ENCODE measurements at places on chromosomes 4 and X. TPM values are rescaled to one million over a fixed set of nuclear protein-coding genes. Genes with fewer than 3 reads are reported as not detected.

- H3K27me3 ChIP-seq = no peaks in the 10 kb centered on the region
- no peak overlapping the region for H3K4me3 ChIP-seq
- no peaks in the 10 kb centered on the region for H3K36me3 ChIP-seq
- DNase-seq = no peak
- no peak overlapping the region for H3K27ac ChIP-seq
These were observed 39.0 kb upstream of the SLITRK4 start for GRCh38 chrX:143674926-143675325.

DNA sequence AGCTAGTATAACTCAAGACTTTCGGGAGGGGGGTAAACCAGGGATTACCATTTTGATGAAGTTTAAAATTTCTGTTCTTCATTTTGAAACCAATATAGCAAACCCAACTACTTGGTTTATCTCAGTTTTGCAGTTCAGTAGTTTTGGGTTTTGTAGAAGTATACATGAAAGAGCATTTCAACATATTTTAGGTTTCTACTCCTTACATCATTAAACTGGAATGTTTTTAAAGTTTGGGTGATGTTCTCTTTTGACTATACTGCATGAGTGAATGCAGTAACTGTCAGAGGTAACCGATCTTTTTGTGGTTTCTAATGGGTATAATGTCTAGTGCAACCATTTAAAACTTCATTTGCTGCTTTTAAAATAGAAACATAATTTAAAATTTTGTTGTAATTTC lies 248.3 kb upstream of the MAD2L1 start:
- H3K27me3 ChIP-seq = no peaks in the 10 kb centered on the region
- no peaks in the 10 kb centered on the region for H3K4me1 ChIP-seq

DNA sequence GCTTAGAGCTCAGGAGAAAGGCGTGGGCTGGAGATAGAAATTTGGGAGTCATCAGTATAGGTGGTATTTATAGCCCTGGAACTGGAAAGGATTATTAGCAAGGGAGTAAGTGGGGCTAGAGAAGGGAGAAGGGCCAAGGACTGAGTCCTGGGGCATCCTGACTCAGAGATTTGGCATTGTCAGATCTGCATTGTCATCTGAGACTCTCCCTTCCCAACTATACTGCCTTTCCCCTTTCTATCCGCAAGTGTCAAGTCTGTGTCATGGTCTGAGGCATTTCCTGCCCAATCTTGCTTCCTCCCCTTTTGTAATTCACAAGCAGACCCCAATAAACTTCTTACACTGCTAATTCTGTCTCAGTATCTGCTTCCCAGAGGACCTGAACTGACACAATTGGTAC lies 24.4 kb upstream of the SLC25A43 start:
- no peaks in the 10 kb centered on the region for H3K36me3 ChIP-seq
- DNase-seq = no peak
- H3K27me3 ChIP-seq = no peaks in the 10 kb centered on the region
- H3K4me1 ChIP-seq = no peaks in the 10 kb centered on the region

GRCh38 chrX:42524379-42524778 lies 253.6 kb downstream of the PPP1R2C start:
- no peaks in the 10 kb centered on the region for H3K27me3 ChIP-seq
- no peak overlapping the region for H3K4me3 ChIP-seq
- no peaks in the 10 kb centered on the region for H3K4me1 ChIP-seq
- no peak overlapping the region for H3K27ac ChIP-seq

DNA sequence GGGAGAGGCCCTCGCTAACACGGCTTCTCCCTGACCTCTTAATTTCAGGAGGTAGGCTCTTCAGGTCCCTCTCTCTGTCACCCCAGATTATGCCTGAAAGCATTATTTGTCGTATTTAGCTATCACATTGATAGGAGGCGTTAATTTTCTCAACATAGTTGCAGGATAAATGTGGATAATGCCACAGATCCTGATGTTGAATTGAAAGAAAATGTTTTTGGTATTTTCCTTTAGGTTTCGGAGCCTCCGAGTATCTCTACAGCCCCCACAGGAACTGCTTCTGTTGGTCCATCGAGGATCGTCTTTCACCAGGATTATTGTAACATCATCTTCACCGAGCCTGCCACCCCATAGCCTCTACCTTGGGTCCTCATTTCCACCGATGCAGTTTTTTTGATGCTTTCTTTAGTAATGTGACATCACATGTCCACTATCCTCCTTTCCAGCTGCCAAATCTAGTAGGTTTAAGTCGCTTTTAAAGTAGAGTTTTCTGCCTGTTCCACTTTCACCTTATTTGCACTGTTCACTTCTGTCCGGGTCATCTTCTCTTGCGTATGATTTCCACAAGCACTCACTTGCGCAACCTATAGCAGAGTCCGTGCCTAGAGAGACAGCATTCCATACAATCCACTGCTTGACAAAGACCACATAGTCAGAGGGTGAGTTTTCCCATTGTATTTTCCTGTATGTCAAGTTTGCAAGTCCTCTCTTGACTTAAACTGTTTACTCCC lies 665 bp downstream of the TIGD2 start:
- peak overlapping the region; percentile 93 for H3K27ac ChIP-seq
- peak; percentile 68 for DNase-seq
- no peaks in the 10 kb centered on the region for H3K27me3 ChIP-seq
- H3K36me3 ChIP-seq = no peaks in the 10 kb centered on the region

Gene DIPK2B
- total RNA-seq = 37.3 TPM

- no peaks in the 10 kb centered on the region for H3K36me3 ChIP-seq
- H3K4me3 ChIP-seq = no peak overlapping the region
- DNase-seq = peak; percentile 73
- H3K27me3 ChIP-seq = no peaks in the 10 kb centered on the region
These were observed 72.1 kb downstream of the PARM1 start for GRCh38 chr4:75004755-75005668.

DNA sequence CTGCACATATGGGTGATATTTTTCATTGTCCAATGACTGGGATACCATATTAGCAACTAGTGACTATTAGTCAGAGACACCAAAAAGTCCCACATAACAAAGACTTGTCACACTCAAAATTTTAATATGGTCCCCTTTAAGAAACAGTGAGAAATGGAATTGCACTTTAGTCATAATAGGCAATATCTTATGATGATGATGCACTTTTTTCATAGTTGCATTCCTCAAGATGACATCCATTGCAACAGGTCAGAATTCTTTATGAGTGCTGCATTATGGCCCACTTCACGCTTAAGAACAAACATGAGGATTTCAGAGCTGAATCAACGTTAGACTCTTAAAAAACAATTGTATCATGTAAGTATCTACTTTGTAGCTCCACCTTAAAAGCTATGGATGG lies 608.4 kb upstream of the HTR2C start:
- H3K27ac ChIP-seq = no peak overlapping the region
- DNase-seq = no peak
- no peaks in the 10 kb centered on the region for H3K4me1 ChIP-seq

DNA sequence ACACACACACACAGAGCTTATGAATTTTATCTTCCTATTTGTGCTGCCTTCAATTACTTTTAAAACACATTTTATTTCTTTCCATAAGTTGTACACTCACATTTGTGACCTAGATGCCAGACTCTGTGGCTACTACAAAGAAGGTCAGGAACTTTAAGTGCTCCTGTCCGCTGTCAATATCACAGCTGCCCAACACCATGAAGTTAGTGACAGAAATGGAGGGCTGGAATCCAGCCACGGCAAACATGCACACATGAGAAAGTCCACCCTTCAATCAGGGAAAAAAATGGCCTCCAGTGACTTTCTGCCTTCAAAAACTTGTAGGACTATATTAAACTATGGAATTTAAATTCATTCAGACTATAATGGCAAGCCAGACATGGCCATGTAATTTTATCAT lies 334.4 kb upstream of the FSTL5 start:
- H3K36me3 ChIP-seq = no peaks in the 10 kb centered on the region
- no peaks in the 10 kb centered on the region for H3K4me1 ChIP-seq
- DNase-seq = peak; percentile 51
- H3K27me3 ChIP-seq = no peaks in the 10 kb centered on the region

DNA sequence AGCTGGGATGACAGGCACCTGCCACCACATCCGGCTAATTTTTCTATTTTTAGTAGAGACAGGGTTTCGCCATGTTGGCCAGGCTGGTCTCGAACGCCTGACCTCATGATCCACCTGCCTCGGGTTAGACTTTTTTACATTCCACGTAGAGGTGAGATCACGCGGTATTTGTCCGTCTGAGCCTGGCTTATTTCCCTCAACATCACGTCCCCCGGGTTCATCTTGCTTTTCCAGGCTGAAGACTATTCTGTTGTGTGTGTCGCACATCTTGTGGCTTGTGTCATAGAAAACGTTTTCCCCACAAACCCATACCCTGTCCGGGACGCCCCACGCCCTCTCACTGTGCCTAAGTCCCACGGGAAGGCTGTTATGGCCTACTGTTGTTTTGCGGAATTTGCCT lies 185.3 kb downstream of the CRLF2 start:
- H3K27me3 ChIP-seq = no peaks in the 10 kb centered on the region
- H3K4me1 ChIP-seq = no peaks in the 10 kb centered on the region
- no peak overlapping the region for H3K27ac ChIP-seq

DNA sequence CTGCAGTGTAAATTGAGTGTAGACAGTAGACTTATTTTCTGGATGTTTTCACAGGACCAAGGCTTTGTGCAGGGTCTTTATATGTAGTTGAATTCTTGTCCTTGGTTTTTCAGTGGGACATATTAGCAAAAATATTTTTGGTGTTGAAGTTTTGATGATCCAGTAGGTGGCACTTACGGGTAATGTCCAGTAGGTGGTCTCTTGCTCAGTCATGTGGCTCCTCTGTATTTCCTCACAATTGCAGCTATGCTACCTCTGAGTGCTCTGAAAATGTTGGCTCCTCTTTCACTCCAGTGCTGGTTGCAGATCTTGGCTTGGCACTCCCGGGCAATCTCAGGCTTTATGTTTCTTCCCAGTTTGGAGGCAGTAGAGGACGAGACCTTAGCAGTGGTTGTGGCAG lies 419.8 kb upstream of the AMOT start:
- no peak for DNase-seq
- H3K27me3 ChIP-seq = no peaks in the 10 kb centered on the region
- H3K4me1 ChIP-seq = no peaks in the 10 kb centered on the region
- no peaks in the 10 kb centered on the region for H3K36me3 ChIP-seq

- peak overlapping the region; percentile 20 for H3K27ac ChIP-seq
- no peaks in the 10 kb centered on the region for H3K36me3 ChIP-seq
- H3K4me3 ChIP-seq = no peak overlapping the region
- peaks cover 11% of the 10 kb centered on the region for H3K4me1 ChIP-seq
- H3K27me3 ChIP-seq = no peaks in the 10 kb centered on the region
These were observed 61.9 kb upstream of the ZCCHC13 start for GRCh38 chrX:74242050-74242449.

- no peak overlapping the region for H3K27ac ChIP-seq
- H3K36me3 ChIP-seq = no peaks in the 10 kb centered on the region
- no peak for DNase-seq
- H3K27me3 ChIP-seq = no peaks in the 10 kb centered on the region
- H3K4me1 ChIP-seq = no peaks in the 10 kb centered on the region
- no peak overlapping the region for H3K4me3 ChIP-seq
These were observed 109.4 kb downstream of the PDHA2 start for GRCh38 chr4:95949136-95949765.

GRCh38 chr4:89110986-89111832 lies at the start of gene TIGD2:
Gene TIGD2, plus strand, starts transcription at chr4:89111533. Its CDS starts 1,442 bp downstream, at chr4:89112975.
- H3K4me1 ChIP-seq = peaks cover 13% of the 10 kb centered on the region
- H3K27ac ChIP-seq = peak within 1 kb of the TSS; percentile 92
- H3K36me3 ChIP-seq = no peaks in the 10 kb centered on the region
- H3K27me3 ChIP-seq = no peaks in the 10 kb centered on the region
- H3K4me3 ChIP-seq = peak within 1 kb of the TSS; percentile 87
- DNase-seq = peak; percentile 97

GRCh38 chr4:122548886-122549630 lies 71.8 kb downstream of the IL21 start:
- no peaks in the 10 kb centered on the region for H3K4me1 ChIP-seq
- H3K36me3 ChIP-seq = no peaks in the 10 kb centered on the region
- no peaks in the 10 kb centered on the region for H3K27me3 ChIP-seq
- H3K27ac ChIP-seq = no peak overlapping the region

DNA sequence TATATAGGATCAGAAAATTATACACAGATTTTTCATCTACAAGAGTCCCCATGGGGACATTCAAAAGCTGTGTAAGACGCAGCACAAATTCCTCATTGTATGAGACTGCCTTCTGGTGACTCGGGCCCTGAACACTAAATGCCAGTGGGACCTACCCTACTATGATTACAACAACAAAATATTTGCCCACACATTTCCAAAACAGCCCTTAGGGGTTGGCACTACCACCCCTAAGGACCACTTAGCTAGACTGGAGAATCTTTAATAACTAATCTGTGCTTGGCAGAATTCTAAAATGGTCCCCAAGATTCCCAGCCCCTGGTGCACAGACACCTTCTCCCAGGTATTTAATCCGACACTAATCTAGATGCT lies 29.1 kb downstream of the UCHL1 start:
- H3K27ac ChIP-seq = no peak overlapping the region
- no peak overlapping the region for H3K4me3 ChIP-seq
- H3K27me3 ChIP-seq = no peaks in the 10 kb centered on the region
- peaks cover 5% of the 10 kb centered on the region for H3K4me1 ChIP-seq

- no peak for DNase-seq
- no peaks in the 10 kb centered on the region for H3K4me1 ChIP-seq
- H3K36me3 ChIP-seq = peaks cover 3% of the 10 kb centered on the region
- no peaks in the 10 kb centered on the region for H3K27me3 ChIP-seq
- H3K27ac ChIP-seq = no peak overlapping the region
These were observed 122.2 kb downstream of the UBE2K start for GRCh38 chr4:39820186-39820585.

GRCh38 chr4:18736551-18736950 lies 715.0 kb upstream of the LCORL start:
- H3K36me3 ChIP-seq = no peaks in the 10 kb centered on the region
- DNase-seq = no peak
- no peak overlapping the region for H3K27ac ChIP-seq
- no peaks in the 10 kb centered on the region for H3K27me3 ChIP-seq

Gene USP46
- 2.7 TPM for total RNA-seq

DNA sequence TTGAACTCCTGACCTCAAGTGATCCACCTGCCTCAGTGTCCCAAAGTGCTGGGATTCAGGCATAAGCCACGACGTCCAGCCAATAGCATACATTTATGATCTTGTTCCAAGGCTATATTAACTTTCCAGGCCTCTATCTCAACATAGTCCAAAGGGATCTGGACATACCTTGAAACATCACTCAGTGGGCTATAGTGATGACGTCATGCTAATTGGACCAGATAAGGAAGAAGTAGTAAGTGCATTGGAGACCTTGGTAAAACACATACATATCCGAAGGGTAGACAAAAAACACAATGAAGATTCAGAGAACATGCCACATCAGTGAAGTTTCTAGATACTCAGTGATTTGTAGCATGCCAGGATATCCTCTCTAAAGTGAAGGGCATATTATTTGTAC lies 37.4 kb upstream of the USP26 start:
- no peak overlapping the region for H3K27ac ChIP-seq
- no peaks in the 10 kb centered on the region for H3K36me3 ChIP-seq
- DNase-seq = no peak

Data from stomach (tissue), 19 donors.